Stimulated activated naive CD8-positive, alpha-beta T cell treated with anti-CD3 and anti-CD28 coated beads, Interleukin-15, Interleukin-2, amounts not matched to agents 100 U/mL and 50 U/mL, for 24 hours (primary cell): ENCODE measurements at places on chromosomes 6 and 20.

GRCh38 chr20:54019585-54019984 is 50.8 kb downstream of the BCAS1 start:
- no peak for DNase-seq

DNA sequence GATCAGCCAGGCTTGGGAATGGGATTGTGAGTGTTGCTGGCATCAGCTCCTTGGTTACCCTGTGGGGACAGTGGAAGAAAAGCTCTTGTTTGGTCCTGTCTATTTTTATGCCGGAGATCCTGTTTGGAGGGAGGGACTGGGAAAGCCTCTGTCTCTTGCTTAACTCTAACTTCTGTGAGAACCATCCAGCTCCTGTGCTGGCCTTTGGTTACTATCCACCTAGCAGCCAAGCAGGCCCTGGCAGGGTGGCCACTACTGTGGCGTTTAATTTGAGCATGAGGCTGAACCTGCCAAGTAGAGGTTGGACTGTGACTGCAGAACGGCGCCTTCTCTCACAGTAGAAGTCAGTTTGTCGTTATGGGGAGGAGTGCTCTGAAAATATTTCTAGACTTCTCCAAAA is 193.3 kb downstream of the UTRN start:
- no peak for DNase-seq

DNA sequence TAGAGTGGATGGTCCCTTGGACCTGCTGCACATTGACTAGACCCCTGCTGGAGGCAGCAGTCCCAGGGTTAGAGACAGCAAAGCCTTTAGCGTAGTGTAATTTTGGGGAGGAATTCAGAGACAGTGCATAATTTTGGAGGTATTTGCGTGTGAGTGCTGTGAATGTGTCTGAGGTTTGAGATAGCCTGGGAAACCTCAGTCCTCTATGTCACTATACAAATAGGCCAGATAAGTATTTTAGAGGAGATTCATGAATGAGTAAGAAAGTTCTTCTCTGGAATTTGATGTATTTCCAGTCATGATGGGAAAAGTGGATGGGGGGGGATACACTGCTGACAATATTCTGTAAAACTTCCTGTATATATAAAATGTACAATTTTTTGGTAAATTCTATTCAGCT is 25.8 kb upstream of the MTRF1L start:
- DNase-seq: no peak

DNA sequence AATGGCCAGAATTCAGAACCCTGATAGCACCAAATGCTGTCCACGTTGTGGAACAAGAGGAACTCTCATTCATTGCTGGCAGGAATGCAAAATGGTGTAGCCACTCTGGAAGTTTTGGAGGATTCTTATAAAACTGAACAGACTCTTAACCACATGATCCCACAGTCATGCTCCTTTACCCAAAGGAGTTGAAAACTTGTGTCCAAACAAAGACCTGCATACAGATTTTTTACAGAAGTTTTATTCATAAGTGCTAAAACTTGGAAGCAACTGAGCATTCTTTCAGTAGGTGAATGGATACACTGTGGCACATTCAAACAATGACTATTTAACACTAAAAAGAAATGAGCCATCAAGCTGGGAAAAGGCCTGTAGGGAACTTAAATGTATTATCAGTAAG is 32.5 kb downstream of the PREP start:
- DNase-seq: no peak

DNA sequence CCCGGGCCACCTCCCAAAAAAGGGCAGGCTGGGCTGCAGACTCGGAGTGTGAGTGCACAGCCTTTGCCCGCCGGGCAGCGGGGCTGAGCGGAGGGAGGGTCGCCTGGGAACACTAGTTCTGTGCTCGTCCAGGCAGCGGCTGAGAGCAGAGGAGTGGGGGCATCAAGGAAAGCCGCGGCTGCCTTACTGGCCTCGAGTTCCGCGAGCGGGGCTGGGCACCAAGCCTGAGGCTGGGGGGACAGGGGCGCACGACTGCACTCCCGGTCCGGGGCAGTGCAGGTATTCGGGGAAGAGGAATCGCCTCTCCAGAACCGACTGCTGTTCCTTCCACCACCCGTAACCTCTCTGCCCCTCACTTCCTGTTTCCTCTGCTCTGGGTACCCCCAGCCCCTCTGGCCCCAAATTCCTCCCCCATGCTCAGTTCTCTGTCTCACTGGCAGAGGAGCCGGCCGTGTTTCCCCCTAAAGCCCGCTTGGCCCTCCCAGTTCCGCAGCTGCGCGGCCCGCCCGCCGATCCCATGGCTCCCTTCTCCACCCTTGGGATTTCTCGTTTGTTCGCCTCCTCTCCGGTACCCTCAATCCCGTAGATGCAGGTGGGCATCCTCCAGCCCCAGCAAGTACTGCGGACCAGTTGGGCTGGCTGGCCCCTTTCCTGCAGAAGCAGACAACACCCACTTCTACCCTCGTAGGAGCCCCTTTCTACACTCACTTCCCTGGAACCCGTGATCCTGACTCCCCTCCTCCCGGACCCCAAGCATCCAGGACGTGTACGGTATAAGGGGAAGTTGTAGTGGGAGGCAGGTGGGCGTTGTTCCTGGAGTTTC is 5.1 kb downstream of the RING1 start:
- DNase-seq: peak; percentile 49

DNA sequence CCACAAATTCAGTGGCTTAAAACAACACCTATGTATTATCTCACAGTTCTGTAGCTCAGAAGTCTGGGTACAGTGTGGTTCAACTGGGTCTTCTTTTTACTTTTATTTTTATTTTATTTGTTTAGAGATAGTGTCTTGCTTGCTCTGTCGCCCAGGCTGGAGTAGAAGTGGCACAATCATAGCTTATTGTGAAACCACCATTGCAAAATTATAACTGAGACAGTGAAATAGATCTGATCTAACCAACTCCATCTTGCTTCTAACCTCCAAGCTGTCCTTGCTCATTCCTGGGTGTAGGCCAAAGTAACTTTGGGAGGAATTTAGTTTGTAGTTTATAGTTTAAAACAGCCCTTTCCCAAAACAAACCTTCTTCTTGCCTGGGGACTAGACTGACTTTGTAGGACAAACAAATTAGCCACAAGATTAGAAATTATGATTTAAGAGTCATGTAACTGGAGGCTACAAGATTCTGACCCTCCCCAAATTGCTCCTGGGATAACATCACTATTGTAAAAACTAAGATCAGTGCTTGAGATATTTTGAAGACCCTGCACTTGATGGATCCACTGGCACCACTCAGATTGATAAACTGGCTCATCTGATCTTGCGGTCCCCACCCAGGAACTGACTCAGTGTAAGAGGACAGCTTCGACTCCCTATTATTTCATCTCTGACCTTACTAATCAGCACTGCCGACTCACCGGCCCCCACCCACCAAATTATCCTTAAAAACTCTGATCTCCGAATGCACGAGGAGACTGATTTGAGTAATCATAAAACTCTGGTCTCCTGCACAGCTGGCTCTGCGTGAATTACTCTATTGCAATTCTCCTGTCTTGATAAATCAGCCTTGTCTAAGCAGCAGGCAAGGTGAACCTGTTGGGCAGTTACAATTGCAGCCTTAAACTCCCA is 193.4 kb upstream of the CDYL start:
- no peak for DNase-seq

- no peak for DNase-seq
Measured at GRCh38 chr6:14641423-14642135, 524.0 kb downstream of the CD83 start.

DNA sequence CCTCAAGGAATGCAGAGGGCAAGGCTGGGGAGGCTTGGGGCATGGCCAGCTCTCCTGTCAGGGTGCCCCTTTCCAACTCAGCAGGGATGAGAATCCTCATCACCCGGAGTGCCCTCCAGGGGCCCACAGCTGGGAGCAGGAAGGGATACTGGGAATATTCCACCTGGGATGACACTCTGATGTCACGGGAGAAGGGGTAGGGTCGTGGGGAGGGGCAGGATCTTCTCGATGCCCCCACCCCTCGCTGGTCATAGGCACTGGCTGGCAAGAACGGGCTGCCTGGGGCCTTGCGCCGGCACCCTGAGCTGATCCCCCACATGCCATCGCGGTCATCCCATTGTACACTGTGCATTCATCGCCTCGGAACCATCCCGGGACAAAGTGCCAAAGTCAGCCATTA is 10.6 kb upstream of the NXT1 start:
- no peak for DNase-seq

DNA sequence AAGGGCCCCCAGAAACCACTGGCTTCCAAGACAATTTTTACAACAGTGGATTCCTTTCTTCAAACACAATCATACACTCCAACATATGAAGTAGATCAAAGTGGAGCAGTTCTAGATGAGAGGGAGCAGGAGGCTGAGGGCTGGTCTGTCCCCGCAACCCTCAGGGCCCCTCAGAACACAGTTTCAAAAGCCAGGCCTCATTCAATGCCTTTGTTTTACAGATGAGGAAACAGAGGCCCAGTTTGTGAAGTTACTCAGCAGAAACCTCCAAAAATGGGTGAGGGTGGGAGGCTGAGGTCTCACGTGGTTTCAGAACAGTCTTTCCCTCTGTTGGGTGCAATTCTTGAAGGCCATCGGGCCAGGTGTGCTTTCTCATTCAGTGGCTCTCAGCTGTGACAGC is 134.9 kb downstream of the SCML4 start:
- no peak for DNase-seq
